ENCODE measurements at places on chromosomes 6 and 20.
A peak's percentile ranks its signal among the peaks of the same experiment; 100 is the strongest.

DNA sequence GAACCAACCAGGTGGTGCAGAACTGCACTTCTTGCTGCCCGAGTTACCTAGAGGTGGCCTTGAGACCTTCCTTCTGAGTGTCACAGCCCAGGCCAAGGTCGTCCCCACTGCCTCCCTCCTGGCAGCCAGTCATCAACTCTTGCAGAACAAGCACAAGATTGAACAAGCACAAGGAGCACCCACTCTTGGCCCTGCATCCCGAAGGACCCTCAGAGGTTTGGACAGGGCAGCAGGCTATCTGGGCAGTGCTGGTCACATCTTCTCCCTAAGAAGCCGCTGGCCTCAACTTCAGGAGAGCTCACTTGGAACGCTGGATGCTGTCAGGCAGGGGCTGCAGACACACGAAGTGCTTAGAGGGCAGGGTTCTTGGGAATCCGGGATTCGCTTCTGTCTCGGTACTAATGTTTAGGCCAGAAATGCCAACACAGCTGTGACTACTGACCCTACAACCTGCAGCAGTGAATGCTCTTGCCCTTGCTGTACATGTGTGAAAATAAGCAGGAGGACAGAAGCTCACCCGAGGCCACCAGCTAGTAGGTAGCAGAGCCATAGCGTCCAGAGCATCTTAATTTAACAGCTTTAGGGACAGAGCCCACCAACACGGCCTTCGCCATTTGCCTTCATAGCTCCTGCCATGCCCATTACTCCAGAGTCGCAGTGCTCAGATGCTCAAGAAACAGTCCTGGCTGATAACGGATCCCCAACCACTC, 4.0 kb upstream of the ACSS1 start:
- no peak for DNase-seq

- no peak for DNase-seq
Observed at GRCh38 chr6:143556529-143556928, 45.0 kb upstream of the FUCA2 start.

GRCh38 chr20:52965380-52965779, 6.8 kb upstream of the TSHZ2 start:
- no peak for DNase-seq

GRCh38 chr6:28537509-28538140, 11.9 kb downstream of the GPX5 start:
- DNase-seq: peak; percentile 38

GRCh38 chr6:14848019-14848418, 397.9 kb upstream of the JARID2 start:
- no peak for DNase-seq

DNA sequence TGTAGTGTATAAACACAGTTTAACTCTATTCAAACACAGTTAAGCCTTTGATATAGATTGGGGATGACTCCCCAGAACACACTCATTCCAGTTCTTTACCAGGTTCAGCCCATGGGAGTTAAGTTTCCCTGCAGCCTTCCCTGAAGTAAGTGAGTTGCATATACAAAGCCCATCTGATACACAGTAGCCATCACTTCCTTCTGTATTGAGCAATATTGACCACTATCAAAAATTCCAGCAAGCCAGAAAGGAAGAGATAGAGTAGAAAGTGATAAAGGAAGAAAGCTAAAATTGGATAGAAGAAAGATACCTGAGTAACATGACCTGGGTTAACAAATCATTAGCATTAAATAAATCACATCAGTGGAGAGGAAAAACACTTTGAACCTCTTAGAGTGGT, 34.6 kb downstream of the DEFB114 start:
- DNase-seq: no peak

DNA sequence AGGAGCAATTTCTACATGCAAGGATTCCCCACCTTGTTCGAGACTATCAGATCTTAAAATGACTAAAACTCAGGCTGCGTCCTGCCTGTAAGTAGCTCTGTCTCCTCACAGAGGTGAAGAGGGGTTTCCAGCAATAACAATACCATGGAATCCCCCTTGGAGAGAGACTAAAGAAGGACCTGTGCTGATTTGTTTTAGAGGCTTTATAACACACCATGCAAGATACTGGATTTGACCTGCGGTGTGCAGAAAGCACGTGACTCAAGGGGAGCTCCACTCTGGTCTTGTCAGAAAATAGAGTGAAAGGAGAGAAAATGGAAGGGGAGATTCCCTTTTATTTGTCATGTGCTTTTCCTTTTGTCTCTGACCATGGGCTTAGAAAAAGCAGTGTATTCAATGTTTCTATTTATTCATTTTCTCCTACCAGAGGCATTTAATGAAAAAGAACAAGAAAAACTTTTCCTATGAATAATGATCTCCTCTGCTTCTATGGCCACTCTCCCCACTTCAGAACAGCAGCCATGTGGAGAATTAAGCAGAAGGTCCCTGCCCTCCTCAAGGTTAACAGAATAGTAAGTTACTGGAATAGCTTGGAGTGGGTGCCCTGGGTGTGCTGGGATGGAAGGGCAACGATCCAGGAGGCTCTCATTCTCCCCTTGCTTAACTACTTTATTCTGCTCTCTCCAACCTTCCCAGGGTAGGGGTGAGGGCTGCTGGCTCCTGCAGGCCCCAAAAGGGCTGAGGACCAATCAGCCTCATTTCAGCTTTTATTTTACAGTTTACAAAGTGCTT, 19.2 kb upstream of the MRPS10 start:
- DNase-seq: no peak

GRCh38 chr6:158672726-158673125, 22.9 kb downstream of the SYTL3 start:
- DNase-seq: no peak

DNA sequence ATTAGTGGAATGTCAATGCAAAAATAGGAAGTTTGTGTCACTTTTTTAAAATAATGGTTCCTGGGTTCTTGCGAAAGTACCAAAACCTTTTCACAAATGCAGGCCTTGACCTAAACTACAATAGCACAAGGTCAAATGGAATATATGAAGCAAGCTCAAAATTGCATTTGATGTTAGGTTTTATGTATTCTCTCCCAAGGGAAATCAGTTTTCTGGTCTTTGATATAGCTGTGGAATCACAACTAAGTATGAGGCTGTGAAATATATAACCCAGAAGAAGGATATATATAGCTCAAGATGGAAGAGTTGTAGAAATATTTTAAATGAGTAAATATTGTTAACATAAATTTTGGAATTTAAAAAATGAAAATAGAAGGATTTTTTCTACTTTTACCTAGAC, 327.3 kb downstream of the RIMS1 start:
- no peak for DNase-seq

GRCh38 chr6:73649783-73650182, 4.0 kb downstream of the SLC17A5 start:
- no peak for DNase-seq

- DNase-seq: no peak
Observed at GRCh38 chr6:33794910-33795623, 6.1 kb upstream of the LEMD2 start.

GRCh38 chr20:38169636-38170193, 4.6 kb upstream of the TGM2 start:
- no peak for DNase-seq

DNA sequence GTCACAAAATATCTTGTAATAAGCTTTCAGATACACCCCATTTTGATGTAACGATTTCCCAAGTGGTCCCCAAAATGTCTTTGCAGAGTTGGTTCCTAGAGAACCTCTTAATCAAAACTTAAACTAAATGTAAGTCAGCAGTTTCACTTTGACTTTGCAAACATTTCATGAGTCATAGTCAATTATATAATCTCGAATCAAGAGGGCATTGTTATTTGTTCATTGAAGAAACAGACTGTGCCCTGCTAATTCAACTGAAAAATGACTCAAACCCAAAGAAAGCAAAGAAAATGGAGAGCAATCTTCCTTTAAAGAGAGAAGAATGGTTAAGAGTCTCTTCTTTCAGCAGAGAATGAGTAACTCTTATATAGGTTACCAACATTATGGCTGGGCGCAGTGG, 58.3 kb downstream of the IPCEF1 start:
- DNase-seq: no peak

DNA sequence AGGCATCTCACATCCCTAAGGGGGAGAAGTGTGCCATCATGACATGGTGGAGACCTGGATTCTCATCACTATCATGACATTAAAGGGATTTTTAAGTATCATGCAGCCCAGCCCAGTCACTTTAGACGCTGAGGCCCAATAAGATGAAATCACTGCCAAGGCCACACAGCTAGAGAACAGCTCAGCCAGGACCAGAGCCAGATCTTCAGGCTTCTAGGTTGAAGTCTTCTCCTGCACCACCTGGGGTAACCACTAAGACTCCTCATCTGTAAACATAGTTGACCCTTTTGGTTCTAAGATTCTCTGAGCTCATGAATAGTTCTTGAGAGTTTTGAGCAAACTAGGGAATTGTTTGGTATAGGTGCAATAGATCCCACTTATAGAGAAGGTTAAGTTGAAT, 125.1 kb downstream of the TCP11 start:
- no peak for DNase-seq

DNA sequence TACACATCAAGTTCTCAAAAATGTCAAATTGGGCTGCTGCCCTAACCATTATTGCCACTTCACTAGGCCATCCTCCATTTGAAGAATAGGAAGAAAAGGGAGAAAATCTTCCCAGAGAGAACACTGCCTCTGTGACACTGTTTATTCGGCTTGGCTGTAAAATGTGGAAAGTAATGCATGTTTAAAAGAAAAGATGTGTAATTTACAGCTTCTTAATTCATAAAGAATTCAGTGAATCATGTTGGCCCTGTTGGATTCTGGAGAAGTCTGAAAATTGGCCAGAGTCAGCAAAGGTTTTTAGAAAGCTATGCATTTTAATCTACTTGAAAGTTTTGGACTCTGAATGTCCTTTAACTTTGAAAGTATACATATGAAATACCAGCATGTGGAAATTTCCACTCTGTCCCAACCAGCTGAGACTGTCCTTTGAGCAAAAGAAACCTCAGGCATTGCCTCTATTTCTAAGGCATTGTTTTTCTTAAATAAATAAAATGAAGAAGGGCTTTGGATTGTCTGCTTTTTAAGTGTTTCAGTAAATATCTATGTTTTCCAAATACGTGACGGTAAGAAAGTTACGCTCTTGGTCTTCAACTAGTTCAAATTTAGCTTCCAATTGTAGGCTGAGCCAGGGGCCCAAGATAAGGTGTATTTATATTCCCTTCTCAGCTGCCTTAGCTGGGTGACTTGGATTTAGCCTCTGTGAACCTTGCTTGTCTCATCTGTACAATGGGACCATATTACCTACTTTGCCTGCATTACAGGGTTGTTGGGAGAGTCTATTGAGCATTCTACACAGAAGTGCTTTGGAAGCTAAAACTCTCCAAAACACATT, 222.2 kb downstream of the UST start:
- no peak for DNase-seq

DNA sequence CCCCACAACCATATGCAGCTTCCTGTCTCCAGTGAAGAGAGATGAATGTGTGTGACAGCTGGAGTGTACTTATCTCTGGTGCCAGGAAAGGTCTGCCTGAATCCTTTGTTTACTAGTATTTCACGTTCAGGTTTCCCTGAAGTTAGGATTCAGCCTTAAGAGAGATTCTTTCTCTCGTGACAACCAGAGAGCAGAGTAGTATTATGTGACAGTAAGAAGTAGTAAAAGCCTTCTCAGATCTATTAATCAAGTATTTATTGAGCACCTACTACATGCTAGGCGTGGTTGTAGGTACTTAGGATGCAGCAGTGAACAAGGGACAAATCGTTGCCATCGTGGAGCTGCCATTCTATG, 949 bp downstream of the KIFC1 start:
- DNase-seq: no peak

DNA sequence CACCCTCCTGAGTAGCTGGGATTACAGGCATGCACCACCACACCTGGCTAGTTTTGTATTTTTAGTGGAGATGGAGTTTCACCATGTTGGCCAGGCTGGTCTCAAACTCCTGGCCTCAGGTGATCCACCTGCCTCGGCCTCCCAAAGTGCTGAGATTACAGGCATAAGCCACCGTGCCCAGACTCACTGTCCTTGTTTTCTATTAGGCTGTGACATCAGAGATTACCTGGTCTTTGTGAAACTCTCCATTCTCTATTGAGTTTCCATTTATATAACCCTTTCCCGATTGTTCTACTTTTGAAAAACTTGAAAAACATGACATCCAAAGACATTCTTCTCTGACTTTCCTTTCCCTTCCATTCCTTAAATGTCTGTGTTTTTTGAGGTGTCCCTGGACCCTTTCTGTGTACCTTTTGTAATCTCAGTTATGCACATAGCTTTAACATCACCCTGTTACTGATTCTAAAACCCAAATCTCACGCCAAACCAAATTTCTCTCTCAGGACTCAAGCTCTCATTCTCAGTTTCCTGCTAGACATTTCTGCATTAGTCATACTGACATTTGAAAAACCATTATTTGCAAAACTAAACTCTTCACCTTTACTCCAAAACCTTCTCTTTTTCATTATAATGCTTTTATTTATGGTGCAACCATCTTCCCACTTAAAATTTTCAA, 137.0 kb downstream of the KHDC1L start:
- no peak for DNase-seq

GRCh38 chr20:62342910-62343309, 24.2 kb downstream of the LAMA5 start:
- DNase-seq: no peak

DNA sequence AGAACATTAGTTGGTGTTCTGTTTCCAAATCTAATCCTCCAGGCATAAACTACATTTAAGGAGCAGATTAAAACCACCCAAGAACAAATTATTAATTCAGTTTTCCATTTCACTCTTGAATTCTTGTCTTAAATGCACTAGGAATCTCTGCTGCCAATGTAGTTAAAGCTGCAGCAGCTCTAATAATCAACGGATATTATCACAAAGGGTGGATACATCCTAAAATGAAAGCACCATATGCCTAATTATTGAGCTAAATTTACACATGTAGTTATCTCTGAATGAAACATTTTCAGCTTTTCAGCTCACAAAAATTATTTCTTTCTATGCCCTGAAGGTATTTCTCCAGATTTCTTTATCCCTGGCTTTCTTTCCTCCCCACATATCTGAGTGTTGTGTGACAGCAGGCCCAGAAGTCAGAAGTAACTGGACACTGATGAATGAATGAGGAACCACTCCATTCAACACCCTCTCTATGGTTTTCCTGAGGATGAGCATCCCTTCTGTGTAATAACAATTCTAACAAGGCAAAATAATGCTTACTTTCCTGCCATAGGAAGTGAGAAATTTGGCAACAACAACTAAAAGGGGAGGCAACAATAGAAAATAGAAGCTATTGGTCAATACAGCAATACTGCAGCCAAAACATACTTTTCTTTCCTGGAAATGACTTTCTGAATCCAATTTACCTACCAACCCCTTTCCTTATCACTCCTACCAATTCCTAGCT, 14.9 kb downstream of the MAN1A1 start:
- DNase-seq: no peak

DNA sequence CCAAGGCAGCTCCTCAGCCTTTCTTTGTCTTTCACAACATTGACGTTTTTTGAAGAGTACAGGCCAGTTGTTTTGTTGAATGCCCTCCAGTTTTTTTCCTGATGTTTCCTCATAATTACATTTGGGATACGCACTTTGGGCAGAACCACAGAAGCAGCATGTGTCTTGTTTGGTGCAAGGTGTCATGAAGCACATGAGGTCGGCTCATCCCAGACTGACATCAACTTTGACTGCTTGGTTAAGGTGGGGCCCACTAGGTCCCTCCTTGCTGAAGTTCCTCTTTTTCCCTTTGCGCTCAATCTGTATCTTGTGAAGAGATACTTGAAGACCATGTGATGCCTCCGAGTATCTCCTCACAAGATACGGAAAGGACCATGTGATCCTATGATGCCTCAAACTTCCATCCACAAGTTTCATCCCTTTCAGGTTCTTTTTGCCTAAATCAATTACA, 10.5 kb downstream of the SNAI1 start:
- DNase-seq: peak; percentile 45

All from CD4-positive, alpha-beta T cell treated with Interleukin-1 beta for 1 hour (primary cell).